Liver (tissue), 10 donors: ENCODE measurements at places on chromosomes 16 and 17. TPM values are rescaled to one million over a fixed set of nuclear protein-coding genes. Genes with fewer than 3 reads are reported as not detected.

Gene CRHR1
- polyA plus RNA-seq = not detected

Gene NPIPA5
- polyA plus RNA-seq = 5.1 TPM

Gene C17orf113
- 0.12 TPM for polyA plus RNA-seq

Gene SDR42E1
- polyA plus RNA-seq = 3.5 TPM

Gene MYO15B
- polyA plus RNA-seq = 14.8 TPM
